ENCODE measurements at places on chromosomes 3 and 15.

- DNase-seq = no peak
Observed at GRCh38 chr3:14134291-14134690, 9.4 kb downstream of the TMEM43 start.

GRCh38 chr15:90364251-90364650 lies 12.2 kb downstream of the ZNF774 start:
- DNase-seq = no peak

DNA sequence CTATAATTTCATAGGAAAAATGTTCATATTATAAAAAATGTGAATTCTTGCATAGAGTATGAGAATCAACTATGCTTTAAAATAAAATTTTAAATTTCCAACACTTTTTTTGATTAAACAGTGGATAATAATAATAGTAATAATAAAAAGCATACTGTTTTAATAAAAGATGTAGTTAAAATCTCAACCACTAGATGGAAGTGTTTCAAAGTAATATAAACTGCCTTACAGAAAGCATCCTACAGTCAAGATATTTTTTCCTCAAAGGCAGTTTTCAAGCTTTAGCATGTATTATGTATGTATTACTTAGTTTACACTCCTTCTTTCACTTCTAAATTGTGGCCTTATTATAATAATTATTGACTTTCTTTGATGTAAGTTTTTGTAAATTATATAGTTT lies 217.5 kb downstream of the CHL1 start:
- no peak for DNase-seq

- DNase-seq = no peak
Observed at GRCh38 chr3:172034786-172035685, 4.3 kb upstream of the FNDC3B start.

DNA sequence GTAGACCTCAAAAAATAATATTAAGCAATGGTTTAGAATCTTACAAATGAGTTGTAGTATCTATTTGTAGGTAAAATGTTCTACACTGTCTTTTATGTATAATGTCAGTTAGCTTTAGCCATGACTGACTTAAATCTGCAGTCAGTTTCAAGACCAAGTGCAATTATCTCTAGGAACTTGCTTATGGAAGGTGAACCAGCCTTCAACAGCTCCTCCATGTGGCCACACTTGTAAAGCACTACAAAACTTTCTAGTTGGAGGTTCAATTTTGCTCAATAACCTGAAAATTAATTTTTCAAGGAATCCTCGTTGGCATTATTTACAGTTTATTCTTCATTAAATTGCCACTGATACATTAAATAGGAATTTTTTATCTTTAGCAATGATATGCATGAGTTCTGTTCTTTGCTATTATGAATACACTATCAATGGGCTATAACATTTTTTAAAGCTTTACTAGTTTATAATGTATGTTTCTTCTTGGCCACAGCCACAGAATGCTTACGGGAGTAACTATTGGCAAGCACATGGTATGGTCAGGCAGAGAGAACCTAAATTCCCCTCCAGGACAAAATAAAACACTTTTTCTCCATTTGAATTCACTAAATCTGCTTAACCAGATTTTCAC lies 315.3 kb upstream of the UBE2E2 start:
- no peak for DNase-seq

- DNase-seq = no peak
Observed at GRCh38 chr3:11010426-11011165, 18.0 kb downstream of the SLC6A1 start.

GRCh38 chr15:100335335-100335999 lies 6.3 kb downstream of the ADAMTS17 start:
- DNase-seq = no peak

DNA sequence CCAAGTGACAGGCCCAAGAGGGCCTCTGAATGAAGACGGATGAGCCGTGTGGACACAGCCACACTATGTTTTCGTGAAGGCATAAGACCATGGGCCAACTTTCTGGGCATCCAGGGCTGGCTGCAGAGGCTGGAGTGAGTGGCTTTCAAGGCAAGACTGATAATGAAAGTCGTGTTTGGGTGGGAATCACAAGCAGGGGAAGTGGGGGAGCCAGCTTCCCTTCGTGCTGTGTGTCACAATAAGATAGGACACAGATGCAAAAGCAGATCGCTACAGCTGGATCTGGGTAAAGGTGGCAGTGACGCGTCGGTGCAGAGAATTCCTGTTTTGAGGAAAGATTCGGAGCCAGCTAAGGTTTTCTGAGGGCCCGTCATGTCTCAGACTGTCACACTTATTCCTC lies 309.8 kb upstream of the CTDSPL start:
- no peak for DNase-seq

DNA sequence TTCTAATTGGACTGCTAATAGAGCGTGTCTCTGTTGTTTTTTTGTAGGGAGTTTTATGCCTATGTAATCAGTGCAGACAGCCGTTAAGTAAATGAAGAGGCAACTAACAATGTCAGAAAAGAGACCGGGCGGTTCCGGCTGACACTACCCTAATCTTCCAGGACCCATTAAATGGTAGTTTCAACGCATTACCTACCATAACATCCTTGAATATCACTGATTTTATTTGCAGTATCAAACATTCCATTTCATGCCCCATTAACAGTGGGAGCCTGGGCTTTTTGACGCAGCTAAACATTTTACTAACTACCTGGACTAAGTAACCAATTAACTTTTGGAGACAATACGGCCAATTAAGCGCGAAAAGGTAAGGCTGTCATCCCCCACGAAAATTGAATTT lies 832.9 kb upstream of the NR2F2 start:
- no peak for DNase-seq

- DNase-seq = peak; percentile 87
Observed at GRCh38 chr15:42581272-42581730, 5.9 kb downstream of the STARD9 start.

DNA sequence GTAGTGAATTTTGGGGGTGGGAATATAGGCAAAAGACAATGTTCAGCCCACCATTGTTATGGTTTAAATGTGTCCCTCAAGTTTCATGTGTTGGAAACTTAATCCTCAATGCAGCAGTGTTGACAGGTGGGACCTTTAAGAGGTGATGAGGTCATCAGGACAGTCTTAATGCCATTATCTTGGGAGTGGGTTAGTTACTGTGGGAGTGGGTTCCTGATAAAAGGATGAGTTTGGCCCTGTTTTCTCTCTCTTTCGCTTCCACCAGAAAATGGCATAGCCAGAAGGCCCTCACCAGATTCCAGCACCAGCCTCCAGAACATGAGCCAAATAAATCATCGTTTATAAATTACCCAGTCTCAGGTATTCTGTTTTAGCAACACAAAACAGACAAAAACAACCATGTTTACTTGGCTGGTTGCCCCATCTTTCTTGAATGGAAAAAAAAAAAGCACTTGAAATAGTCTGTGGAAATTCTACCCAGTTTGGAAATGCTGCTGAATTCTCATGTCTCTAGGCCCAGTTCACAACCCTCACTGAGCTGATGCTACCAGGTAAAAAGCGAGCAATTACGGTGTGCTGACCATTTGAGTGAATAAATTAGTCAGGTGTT lies 31.0 kb upstream of the MFSD1 start:
- DNase-seq = no peak

DNA sequence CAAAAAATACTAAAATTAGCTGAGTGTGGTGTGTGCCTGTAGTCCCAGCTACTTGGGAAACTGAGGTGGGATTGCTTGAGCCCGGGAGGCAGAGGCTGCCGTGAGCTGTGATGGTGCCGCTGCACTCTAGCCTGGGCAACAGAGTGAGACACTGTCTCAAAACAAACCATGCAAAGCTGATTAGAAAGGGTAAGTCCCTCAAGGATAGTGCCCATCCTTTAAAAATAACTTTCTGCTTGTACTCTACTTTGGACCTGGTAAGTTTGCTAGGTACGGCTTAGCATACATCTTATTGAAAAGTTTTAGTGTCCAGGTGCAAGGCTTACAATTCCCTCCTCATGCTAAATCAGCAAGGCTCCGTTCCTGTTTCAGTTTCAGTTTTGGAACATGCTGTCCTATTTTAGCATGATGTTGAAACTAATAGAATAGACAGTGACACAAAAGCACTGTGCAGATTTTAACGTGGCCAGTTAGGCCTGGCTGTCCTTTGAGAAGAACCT lies 21.4 kb downstream of the FEM1B start:
- DNase-seq = no peak

DNA sequence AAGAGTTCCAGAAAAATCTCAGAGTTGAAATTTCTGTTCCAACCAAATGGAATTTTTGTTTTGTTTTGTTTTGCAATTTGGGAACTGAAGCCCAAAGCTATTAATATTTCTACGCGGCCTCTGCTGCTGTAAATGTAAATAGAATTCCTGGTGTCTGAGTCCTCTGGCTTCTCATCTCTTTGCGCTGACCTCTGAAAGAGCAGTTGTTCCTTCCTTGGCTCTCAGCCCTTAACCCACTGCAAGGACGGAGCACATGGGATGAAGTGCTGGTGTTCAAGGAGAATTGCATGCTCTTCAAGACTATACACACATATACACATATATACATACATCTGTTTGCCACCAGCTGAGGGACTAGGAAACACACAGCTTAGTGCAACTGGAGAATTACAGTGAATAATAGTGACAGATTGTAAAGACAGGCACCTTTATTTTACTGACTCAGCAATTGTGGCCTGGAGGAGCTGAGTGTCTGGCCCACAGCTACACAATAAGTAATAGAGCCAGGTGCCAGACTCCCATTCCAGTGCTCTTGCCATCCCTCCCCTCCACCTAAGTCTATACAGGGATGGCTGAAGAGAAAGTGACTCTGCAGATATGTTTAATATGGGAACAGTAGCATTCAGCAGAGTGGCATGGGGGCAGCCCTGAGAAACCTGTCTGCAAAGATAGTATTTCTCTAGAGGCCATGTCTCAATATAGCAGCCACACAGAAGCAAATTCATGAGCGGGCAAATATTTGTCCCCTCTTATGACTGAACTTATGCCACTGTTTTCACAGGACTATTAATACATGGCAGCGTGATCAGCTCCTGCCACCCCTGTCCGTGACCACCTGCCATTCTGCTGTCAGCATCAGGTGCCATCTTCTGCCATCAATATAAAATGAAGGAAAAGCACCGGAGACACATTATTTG lies 42.3 kb downstream of the NEK10 start:
- DNase-seq = no peak

- DNase-seq = no peak
Observed at GRCh38 chr15:38705436-38706219, 141.0 kb upstream of the RASGRP1 start.

GRCh38 chr3:63429905-63430304 lies 151.8 kb downstream of the SYNPR start:
- no peak for DNase-seq

DNA sequence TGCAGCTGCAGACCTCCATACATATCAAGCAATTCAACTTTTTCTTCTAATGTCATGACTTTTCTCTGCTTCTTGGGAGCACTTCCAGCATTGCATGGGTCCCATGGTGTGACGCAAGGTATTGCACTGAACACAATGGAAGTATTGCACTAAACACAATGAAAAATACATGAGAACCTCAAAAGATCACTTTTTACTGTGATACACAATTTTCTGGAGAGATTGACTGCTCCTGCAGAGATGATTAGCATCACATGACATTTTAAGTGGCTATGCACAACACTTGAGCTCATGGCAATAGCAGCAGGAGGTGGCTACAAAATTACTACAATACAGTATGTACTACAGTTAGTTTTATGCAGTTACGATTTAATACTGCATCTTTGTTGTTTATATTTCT lies 113.5 kb upstream of the BHLHE40 start:
- no peak for DNase-seq

DNA sequence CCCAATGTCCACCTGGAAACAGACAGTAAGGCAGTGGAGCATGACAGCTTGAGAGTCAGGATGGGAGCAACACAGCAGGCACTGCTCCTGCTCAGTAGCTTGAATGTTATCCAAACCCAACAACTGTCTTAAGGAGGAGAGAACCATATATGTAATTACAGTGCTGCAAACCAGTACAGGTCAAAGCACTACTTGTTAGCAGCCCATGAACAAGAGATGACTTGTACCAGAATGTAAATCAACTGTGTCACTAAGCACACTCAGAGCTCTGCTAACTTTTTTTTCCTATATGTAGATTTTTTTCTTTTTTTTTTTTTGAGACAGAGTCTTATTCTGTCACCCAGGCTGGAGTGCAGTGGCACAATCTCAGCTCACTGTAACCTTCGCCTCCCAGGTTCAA lies 87.1 kb downstream of the ANO10 start:
- no peak for DNase-seq

DNA sequence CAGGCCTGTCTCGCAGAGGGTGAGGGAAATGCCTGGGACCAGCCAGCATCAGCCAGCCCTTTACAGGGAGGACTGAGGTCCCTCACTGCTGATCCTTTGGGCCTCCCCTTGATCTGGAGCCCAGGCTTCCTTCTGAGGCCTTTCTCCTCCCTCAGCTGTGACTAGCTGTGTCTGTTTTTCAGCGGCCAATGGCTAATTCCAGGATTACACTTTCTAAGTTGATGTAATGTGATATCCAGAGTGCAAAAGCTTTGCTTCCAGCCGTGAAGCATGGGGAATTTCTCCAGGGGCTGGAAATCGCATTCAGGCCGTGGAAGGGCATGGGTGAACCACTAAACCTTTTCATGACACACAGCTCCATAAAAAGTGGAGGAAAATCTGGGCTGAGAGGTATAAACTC lies 157.6 kb downstream of the SHQ1 start:
- DNase-seq = no peak

DNA sequence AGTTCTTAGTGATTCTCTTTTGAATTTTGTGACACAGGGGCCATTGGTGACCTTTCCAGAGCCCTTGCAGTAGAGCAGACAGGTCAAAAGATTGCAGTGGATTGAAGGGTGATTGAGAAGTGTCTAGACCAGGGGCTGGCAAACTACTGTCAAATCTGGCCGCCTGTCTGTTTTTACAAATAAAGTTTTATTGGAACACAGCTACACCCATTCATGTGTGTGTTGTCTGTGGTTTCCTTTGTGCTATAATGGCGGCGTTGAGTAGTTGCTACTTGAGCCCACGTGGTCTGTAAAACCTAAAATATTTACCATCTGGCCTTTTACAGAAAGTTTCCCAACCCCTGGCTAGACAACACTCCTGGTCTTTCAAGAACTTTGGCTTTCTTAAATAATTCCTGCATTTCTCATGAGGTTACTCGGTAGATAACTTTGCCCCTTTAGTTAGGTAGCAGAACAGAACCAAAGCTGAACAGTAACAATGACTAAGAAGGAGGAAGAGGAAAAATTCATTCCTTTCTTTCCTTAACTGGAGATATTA lies 265.1 kb upstream of the NR2E3 start:
- DNase-seq = no peak

DNA sequence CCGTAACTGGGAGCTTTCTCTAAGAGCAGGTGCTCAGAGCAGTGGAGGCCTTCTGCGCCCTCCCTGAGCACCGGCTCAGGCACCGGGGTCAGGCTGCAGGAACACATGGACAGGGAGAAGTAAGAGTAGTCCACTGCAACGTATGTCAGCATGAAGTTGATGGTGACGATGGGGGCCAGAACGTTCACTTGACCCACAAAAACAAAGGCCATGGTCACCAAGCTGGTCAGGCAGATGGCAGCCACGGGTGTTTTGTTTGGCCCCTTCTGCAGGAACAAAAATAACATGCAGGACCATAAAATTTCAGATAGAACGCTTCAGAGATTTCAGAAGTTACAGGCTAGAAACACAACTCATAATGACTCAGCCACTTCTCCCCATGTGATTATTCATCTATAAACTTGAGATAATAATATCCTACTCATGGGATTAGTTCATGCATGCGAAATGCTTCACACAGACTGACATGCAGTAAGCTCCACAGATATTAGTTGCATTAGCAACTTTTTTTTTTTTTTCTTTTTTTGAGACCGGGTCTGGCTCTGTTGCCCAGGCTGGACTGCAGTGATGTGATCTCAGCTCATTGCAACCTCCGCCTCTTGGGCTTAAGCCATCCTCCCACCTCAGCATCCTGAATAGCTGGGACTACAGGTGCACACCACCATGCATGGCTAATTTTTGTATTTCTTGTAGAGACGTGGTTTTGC lies 52.2 kb upstream of the HEG1 start:
- DNase-seq = no peak

All from right forelimb (tissue), 1 donor.